ENCODE measurements at places on chromosomes 1 and 21. TPM values are rescaled to one million over a fixed set of nuclear protein-coding genes. Genes with fewer than 3 reads are reported as not detected.

GRCh38 chr1:15736038-15736891 is at the start of gene SLC25A34:
SLC25A34 (plus strand) TSS chr1:15736258; CDS start chr1:15736486, 228 bp downstream.
- no peak within 1 kb of the TSS for H3K4me3 ChIP-seq
- H3K36me3 ChIP-seq: peaks cover 48% of the 10 kb centered on the region
- H3K27me3 ChIP-seq: no peaks in the 10 kb centered on the region
- H3K27ac ChIP-seq: no peak within 1 kb of the TSS

GRCh38 chr1:248852481-248853405 is 6.1 kb downstream of the ZNF692 start:
- no peaks in the 10 kb centered on the region for H3K27me3 ChIP-seq
- H3K4me1 ChIP-seq: peaks cover 2% of the 10 kb centered on the region
- no peak overlapping the region for H3K27ac ChIP-seq
- H3K36me3 ChIP-seq: peaks cover 69% of the 10 kb centered on the region
- no peak for DNase-seq

NCF2 gene
- 139 TPM for total RNA-seq

DNA sequence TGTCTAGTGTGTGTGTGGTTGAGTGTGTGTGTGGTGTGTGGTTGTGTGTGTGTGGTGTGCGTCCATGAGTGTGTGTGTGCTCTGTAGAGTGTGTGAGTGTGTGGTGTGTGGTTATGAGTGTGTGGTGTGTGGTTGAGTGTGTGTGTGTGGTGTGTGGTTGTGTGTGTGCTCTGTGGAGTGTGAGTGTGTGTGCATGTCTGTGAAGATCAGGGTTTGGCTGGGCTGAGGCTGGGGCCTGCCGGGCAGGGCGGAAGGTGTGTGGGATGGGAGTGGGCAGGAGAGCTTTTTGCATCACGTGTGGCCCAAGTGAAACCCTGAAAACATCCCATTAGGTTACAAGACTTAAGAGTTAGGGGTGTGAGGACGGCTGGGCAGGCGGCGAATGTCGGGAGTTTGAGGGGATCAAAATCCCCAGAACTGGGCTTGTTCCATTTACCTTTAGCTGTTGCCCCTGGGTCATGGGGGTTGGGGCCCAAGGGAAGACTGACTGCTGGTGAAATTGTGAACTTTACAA is 2.9 kb upstream of the FCMR start:
- no peak overlapping the region for H3K4me3 ChIP-seq
- DNase-seq: no peak
- no peak overlapping the region for H3K27ac ChIP-seq
- no peaks in the 10 kb centered on the region for H3K36me3 ChIP-seq
